ENCODE measurements at places on chromosomes 16 and 17. TPM values are rescaled to one million over a fixed set of nuclear protein-coding genes. Genes with fewer than 3 reads are reported as not detected.

DNA sequence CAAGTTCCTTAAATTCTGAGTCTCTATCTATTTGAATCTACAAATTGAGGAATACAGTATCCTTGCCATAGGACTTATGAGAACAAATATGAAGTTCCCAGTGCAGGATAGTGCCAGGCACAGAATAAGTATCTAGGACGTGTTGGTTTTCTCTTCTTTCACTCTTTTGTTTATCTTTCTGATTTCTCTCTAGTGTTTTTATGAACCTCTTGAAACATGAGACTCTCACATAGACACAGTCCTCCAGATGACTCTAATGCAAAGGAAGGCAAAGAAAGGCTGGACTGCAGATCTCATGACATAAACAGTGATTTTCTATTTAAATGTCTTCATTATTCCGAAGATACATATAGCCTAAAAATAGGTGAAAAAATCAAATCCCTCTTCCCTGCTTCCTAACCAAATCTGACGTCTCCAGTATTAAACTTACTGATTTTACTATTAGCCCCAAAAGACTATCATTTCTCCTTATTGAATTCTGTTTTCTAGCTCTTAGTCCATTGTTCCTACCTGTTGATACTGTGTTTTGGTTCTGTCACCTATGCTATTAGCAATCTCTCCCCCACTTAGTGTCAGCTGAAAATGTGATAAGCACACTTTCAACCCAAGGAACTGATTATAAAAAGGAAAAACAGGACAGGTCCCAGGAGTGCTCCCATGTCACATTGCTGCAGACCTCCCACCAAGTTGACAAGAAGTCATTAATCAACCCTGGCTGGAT is 24.9 kb upstream of the ADAMTS18 start:
- H3K27me3 ChIP-seq, result peaks cover 15% of the 10 kb centered on the region
- DNase-seq, result no peak
- H3K27ac ChIP-seq, result no peak overlapping the region

DNA sequence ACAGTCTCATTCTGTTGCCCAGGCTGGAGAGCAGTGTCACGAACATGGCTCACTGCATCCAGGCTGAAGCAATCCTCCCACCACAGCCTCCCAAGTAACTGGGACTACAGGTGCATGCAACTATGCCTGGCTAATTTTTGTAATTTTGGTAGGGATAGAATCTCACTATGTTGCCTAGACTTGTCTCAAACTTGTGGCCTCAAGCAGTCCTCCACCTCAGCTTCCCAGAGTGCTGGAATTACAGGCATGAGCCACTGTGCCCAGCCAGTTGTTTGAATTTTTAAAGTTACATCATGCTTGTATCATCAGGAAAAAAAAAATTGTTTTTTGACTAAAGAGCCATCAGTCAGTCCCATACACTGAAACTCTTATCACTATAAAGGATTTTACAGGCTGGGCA is 17.1 kb upstream of the VPS4A start:
- H3K27ac ChIP-seq, result no peak overlapping the region
- H3K4me3 ChIP-seq, result no peak overlapping the region
- DNase-seq, result no peak
- no peaks in the 10 kb centered on the region for H3K27me3 ChIP-seq

DNA sequence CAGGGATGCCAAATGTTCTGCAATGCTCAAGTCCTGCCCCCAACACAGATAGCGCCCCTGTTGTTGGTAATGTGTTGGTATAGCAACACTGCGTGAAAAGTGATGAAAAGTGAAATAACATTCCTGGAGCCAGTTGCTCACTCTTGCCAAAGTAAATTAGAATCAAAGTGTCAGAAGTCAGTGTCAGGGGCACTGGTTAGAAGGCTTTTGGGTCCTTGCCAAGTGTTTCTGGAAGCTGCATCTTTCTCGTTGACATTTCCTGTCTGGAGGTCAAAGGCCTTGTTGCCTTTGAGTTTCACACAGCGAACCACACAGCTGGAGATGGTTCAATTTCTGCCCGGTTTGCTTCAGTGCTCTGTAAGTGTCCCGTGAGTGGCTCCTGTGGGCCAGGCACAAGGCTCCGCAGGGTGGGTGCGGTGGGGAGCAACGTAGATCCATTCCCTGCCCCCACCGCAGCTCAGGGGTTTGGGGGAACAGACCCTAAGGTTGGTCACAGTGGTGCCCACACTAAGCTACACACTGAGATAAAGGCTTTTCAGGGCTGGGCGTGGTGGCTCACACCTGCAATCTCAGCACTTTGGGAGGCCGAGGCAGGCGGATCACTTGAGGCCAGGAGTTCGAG is 3.6 kb upstream of the SLC16A5 start:
- H3K4me1 ChIP-seq, result peaks cover 32% of the 10 kb centered on the region
- DNase-seq, result no peak
- H3K27ac ChIP-seq, result no peak overlapping the region
- no peaks in the 10 kb centered on the region for H3K27me3 ChIP-seq
- H3K36me3 ChIP-seq, result no peaks in the 10 kb centered on the region
- no peak overlapping the region for H3K4me3 ChIP-seq

DNA sequence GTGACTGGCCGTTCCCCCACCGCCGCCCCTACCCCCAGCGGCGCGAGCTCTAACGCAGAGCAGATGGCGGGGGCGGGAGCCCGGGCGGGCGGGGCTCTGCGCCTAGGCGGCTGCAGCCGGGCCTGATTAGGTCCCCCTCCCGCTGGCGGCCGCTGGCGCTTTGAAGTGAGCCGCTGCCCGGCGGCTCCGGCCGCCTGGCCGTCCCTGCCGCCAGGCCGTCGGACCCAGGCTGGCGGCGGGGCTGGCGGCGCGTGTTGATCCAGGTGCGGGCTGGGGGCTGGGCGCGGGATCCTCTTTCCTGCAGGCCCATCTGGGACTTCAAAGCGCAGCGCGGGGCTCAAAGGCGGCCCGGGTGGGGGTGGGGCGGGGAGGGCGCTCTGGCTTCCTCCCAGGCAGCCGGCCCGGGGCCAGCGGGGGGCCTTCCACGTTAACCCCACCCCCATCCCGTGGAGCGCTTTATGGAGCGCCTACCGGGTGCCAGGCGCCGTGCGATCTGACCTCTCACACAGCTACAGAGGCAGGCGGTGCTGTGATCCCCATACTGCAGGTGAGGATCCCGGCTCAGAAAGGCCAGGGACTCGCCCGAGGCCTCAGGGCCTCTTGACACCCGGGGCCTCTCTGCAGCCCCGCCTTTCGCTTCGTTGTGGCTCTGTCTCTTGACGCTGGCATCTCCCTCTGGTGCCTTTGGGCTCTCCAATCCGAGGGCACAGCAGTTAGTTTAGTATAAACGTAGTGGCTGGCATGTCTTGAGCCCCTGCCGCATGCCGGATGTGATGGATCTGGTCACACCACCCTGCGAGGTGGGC is 80.0 kb upstream of the NKD1 start:
- peaks cover 100% of the 10 kb centered on the region for H3K27me3 ChIP-seq
- no peak overlapping the region for H3K27ac ChIP-seq
- no peaks in the 10 kb centered on the region for H3K36me3 ChIP-seq
- H3K4me3 ChIP-seq, result peak overlapping the region; percentile 54

The AXIN2 gene
- 21.0 TPM for total RNA-seq

DNA sequence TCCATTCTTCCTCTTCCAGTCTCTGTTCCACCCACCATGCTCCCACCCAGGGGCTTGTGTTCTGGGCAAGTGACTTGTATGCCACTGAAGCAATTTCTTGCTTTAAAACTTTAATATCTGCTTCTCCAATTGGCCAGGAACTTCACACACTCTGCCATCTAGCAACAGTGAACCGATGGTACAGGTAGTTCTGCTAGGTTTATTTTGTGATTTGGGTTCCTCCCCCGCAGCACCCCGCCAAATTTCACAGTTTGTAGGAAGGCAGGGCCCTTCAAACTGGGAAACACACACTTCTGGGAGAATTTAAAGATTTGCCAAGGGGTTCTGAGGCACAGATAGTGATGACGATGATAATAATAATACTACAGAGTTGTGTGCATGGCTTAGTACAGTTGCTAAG is 3.3 kb downstream of the ARSG start:
- peaks cover 50% of the 10 kb centered on the region for H3K27me3 ChIP-seq
- H3K27ac ChIP-seq, result no peak overlapping the region
- no peak overlapping the region for H3K4me3 ChIP-seq
- no peaks in the 10 kb centered on the region for H3K36me3 ChIP-seq

- H3K4me3 ChIP-seq, result no peak overlapping the region
- DNase-seq, result no peak
- no peaks in the 10 kb centered on the region for H3K36me3 ChIP-seq
- no peaks in the 10 kb centered on the region for H3K27me3 ChIP-seq
Observed at GRCh38 chr17:77783991-77784820, 174.3 kb upstream of the TNRC6C start.

- no peaks in the 10 kb centered on the region for H3K27me3 ChIP-seq
- H3K4me1 ChIP-seq, result peaks cover 12% of the 10 kb centered on the region
- no peak overlapping the region for H3K4me3 ChIP-seq
- H3K27ac ChIP-seq, result no peak overlapping the region
Observed at GRCh38 chr16:962366-962765, 8.4 kb downstream of the LMF1 start.

GRCh38 chr17:5249615-5250014 is 15.0 kb upstream of the SCIMP start:
- no peaks in the 10 kb centered on the region for H3K36me3 ChIP-seq
- DNase-seq, result no peak
- H3K4me1 ChIP-seq, result no peaks in the 10 kb centered on the region
- H3K4me3 ChIP-seq, result no peak overlapping the region
- no peak overlapping the region for H3K27ac ChIP-seq

DNA sequence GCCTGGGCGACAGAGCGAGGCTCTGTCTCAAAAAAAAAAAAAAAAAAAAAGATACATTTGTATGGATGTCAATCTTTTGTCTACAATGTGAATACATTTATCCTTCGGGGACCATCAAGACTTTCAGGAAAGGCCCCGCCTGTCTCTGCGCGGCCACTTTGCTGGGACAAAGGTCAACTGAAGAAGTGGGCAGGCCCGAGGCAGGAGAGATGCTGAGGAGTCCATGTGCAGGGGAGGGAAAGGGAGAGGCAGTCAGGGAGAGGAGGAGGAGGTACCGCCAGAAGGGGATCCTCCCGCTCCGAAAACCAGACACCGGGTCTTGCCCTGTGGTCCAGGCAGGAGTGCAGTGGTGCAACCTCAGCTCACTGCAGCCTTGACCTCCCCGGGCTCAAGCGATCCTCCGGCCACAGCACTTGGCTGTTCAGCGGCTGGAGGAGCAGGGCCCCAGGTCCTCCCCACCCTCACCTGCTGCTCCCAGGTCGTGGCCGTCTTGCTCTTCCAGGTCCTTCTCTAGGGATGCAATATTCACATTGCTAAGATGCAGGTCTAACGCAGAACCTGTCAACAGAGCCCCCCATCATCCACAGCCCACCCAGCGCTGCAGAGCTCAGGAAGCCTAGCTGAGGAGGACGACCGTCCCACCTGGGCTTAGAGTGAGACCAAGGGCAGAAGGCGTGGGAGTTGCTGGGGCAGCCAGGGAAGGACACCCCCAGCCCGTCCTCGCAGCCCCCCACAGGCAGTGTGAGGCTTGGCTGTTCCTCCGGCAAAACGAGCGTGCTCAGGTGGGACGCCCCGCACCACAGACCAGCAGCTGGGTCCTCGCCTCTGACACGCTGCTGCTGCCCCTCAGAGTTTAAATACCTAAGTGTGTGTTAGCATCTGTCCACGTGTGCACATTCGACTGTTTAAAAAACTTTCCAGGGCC is 19.6 kb downstream of the GNPTG start:
- no peak for DNase-seq
- H3K27me3 ChIP-seq, result no peaks in the 10 kb centered on the region
- no peaks in the 10 kb centered on the region for H3K4me1 ChIP-seq
- no peak overlapping the region for H3K27ac ChIP-seq
- peaks cover 41% of the 10 kb centered on the region for H3K36me3 ChIP-seq

The CDH13 gene
- 161 TPM for total RNA-seq

The SOCS1 gene
- 2.9 TPM for total RNA-seq

DNA sequence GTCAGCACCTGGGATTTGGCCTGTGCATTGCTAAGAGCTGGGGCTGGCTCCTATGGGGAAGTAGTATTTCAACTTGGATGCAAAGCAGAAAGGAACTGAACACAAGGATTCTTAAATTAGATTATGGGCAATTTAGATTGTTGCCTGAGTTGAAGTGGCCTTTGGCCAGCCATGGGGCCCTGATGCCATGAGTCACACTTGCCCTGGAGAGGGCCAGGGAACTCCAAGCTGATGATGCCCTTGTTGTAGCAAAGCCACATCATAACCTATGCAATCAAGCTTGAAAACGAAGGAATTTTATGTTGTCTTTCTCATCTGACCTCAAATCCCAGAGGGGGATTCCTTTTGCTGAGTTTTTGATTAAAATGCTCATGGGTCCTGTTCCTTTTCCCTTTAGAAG is 3.9 kb upstream of the SPATA32 start:
- H3K4me1 ChIP-seq, result peaks cover 44% of the 10 kb centered on the region
- peaks cover 74% of the 10 kb centered on the region for H3K36me3 ChIP-seq
- no peak overlapping the region for H3K4me3 ChIP-seq
- no peak for DNase-seq
- no peaks in the 10 kb centered on the region for H3K27me3 ChIP-seq

The C16orf95 gene
- 3.2 TPM for total RNA-seq

- no peak overlapping the region for H3K27ac ChIP-seq
Observed at GRCh38 chr17:65587534-65588180, 26.2 kb upstream of the AXIN2 start.

DNA sequence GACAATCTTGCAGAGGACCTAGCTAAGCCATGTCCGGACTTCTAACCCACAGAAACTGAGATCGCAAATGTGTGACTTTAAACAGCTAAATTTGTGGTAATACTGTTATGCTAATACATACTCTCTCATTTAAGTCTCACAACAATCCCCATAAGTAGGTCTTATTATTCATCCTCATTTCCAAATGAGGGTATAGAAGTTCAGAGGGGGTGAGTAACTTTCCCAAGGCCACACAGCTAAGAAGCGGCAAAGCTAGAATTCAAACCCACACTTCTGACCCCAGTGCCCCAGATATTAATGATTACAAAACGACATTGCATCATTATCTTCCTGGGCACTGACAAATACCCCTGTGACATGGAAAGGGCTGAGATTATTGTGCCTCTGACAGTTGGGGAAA is 81.4 kb downstream of the CNGB1 start:
- peak overlapping the region; percentile 50 for H3K27ac ChIP-seq
- H3K27me3 ChIP-seq, result peaks cover 44% of the 10 kb centered on the region
- H3K4me1 ChIP-seq, result peaks cover 10% of the 10 kb centered on the region
- no peaks in the 10 kb centered on the region for H3K36me3 ChIP-seq

DNA sequence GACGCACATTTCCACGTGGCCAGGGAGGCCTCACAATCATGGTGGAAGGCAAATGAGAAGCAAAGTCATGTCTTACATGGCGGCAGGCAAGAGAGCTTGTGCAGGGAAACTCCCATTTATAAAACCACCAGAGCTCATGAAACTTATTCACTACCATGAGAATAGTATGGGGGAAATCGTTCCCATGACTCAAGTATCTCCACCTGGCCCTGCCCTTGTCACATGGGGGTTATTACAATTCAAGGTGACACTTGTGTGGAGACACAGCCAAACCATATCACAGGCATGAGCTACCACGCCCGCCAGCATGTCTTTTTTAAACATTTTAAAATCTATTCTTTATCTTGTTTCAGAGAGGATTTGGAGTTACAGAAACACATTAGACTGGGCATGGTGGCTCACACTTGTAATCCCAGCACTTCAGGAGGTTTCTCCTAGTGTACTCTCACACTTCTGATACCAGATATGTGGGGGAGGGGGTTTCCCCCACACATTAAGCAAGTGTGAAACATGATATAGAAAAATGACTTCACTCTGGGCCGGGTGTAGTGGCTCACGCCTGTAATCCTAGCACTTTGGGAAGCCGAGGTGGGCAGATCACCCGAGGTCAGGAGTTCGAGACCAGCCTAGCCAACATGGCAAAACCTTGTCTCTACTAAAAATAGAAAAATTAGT is 5.6 kb upstream of the ATMIN start:
- peaks cover 5% of the 10 kb centered on the region for H3K36me3 ChIP-seq
- no peak overlapping the region for H3K27ac ChIP-seq
- no peak for DNase-seq
- no peaks in the 10 kb centered on the region for H3K27me3 ChIP-seq
- H3K4me3 ChIP-seq, result no peak overlapping the region

- DNase-seq, result no peak
- peaks cover 62% of the 10 kb centered on the region for H3K36me3 ChIP-seq
- H3K4me1 ChIP-seq, result peaks cover 43% of the 10 kb centered on the region
- no peaks in the 10 kb centered on the region for H3K27me3 ChIP-seq
Observed at GRCh38 chr16:67873435-67874370, 851 bp downstream of the EDC4 start.

All from left ventricle myocardium inferior (tissue), 1 donor.